ENCODE measurements at places on chromosomes 7 and 10.

- no peak for DNase-seq
These were observed 1.6 kb downstream of the PRKG1 start for GRCh38 chr10:51075873-51076229.

GRCh38 chr10:43229208-43230061, 37.4 kb downstream of the RASGEF1A start:
- no peak for DNase-seq

DNA sequence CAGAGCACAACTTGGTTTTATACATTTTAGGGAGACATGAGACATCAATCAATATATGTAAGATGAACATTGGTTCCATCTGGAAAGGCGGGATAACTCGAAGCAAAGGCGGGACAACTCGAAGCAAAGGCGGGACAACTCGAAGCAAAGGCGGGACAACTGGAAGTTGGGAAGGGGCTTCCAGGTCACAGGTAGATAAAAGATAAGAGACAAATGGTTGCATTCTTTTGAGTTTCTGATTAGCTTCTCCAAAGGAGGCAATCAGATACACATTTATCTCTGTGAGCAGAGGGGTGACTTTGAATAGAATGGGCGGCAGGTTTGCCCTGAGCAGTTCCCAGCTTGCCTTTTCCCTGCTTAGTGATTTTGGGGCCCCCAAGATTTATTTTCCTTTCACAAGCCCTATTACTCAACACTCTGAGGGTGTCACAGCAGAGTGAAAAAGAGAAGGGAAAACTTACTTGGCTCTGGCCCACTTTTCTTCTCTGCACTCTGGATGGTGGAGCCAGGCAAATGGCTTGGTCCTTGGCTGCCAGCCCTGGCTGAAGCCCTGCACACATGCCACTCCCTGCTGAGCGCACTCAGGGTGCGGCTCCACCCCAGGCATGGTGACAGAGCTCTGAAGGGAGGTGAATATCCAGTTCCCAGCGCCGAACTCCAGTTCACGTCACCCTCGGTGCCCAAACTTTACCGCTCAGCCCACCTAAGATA, 46.7 kb downstream of the PARD3 start:
- no peak for DNase-seq

- no peak for DNase-seq
These were observed 172.9 kb downstream of the MBL2 start for GRCh38 chr10:52599551-52600200.

- no peak for DNase-seq
These were observed 711.2 kb upstream of the NRP1 start for GRCh38 chr10:34045571-34046190.

DNA sequence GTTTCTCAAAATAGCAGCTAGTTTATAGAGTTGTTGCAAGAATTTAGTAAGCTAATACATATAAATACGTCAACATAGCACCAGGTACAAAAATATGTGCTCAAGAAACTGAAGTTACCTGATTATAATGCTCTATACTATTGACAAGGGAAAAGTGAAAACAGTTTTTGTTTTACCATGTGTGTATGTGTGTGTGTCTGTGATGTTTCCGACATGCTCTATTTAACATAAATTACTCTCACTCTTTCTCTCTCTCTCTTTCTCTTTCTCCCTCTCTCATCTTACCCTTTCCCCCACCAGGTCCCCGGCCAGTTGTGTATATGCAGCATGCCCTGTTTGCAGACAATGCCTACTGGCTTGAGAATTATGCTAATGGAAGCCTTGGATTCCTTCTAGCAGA, 4.3 kb downstream of the LIPN start:
- no peak for DNase-seq

DNA sequence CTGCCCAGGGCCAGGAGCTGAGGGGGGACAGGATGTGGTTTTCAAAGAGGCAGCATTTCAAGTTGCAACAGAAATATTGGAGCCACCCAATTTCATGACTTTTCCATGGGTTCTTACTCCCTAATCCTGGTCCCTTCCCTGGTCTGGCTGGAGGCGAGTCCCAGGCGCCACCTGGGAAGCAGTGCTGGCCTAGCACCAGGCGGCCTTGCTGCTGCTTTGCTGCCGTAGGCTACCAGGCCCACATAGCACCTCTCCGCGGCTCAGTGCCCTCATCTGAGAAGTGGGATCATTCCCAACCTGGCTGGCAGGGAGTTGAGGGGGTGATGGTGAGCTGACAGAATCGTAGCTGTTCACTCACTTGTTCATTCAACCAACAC, 33.7 kb downstream of the ZMIZ1 start:
- DNase-seq, result no peak

DNA sequence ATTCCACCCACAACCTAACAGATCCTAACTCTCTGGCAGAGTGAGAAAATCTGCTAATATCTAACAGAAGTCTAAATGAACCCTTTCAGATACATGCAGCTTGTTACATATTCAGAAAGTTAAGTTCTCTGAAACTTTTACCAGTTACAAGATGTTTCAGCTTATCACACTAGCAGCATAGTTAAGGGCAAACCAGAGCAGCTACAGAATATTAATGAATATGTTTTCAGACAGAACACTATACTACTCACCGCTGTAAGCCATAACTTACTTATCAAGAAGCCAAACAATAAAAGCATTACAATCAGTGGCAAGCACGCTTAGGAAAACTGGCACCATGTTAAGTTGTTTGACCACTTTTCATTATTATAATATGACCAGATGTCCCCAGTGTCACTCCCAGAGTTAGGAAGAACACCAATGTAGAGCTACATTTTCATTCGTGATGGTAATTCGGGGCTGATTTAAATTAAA, 2.7 kb downstream of the ITGB1 start:
- DNase-seq, result no peak

DNA sequence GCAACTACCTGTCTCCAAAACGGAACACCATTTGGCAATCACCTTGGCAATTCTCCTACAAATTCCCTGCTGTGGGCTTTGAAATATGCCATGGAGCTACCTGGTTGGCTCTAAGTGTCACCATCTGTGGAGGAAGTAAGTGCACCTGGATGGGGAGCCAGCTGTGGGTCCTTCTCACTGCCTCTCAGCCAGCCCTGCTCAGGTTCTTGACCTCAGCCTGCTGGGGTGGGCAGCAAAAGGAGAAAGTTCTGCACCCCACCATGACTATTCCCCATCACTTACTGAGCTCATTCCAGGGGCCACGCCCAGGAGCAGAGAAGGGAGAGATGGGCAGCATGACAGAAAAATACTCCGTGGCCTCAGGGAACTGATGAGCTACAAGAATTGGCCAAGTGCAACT, 158.7 kb downstream of the TNS3 start:
- no peak for DNase-seq

DNA sequence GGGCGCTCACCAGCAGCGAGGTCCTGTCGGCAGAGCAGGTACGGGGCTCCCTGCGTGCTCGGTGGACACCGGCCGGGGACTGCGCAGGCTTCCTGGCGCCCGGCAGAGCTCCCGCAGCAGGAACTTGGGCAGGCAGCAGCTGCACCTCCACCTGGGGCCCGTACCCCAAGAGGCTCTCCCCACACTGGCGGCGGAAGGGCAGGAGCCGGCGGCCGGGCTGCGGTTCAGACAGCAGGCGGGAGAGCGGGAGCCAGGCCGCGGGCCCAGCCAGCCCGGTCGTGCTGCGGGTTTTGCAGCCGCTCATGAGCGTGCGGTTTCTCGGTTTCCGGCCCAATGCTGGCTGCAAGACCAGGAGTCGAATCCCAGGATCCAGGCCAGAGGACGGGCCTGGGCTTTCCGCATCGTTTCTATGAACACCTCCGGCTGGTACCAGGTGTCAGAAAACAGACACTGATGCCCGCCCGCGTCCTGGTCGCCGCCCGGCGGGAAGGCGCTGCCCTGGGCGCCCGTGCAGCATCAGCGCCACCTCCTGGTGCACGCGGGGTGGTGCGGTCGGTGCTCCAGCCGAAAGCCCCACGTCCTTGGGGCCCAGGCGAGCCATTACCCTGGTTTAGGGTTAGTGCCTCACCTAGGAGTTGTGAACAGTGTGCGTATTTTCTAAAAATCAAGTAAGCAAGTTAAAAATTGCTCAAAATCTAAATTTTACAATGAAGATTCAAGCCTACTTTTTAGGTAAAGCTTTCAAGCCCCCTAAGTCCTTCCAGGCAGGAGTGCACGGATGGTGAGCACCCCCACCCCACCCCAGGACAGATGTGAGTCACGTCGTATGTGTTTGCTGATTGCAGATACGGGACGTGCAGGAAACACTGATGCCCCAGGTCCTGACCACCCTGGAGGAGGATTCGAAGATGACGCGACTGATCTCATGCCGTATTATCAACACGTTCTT, 47.4 kb upstream of the PRKAR1B start:
- DNase-seq, result no peak

DNA sequence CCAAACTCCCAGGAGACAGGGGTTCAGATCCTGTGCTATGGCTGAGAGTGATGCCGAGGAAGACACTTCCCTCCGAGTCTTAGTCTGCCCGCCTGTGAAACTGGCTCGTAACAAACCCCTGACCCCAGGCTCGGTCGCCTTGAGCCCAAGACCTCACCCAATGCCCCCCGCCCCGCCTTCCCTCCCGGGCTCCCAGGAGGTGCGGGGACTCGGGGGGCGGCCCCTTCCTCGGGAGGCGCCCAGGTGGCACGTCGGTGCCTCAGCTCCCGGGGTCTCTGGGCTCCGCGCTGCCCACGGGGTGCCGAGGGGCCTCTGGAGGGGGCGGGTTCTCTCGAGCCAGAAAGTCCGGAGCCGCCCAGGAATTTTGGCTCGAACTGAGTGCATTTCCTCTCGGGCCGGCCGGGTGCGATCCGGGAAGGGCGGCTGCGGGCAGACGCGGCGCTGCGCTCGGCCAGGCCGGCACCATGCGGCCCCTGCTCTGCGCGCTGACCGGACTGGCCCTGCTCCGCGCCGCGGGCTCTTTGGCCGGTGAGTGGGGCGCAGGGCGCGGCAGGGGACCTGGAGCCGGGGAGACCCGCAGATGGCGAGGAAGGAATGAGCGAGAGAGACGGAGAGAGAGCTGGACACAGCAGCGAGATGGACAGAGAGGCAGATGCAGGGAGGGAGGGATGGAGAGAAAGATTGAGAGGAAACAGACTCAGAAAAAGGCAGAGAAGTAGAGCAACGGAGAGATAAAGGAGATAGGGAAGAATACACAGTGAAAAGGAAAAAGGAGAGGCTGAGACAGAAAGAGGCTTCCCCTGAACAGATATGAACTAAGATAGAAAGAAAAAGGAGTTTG, at the start of gene PLAC9:
TSS of gene PLAC9 (plus strand) at position 432 of the 841 bp plus-strand sequence. CDS start at position 465, 33 bp downstream.
- no peak for DNase-seq

DNA sequence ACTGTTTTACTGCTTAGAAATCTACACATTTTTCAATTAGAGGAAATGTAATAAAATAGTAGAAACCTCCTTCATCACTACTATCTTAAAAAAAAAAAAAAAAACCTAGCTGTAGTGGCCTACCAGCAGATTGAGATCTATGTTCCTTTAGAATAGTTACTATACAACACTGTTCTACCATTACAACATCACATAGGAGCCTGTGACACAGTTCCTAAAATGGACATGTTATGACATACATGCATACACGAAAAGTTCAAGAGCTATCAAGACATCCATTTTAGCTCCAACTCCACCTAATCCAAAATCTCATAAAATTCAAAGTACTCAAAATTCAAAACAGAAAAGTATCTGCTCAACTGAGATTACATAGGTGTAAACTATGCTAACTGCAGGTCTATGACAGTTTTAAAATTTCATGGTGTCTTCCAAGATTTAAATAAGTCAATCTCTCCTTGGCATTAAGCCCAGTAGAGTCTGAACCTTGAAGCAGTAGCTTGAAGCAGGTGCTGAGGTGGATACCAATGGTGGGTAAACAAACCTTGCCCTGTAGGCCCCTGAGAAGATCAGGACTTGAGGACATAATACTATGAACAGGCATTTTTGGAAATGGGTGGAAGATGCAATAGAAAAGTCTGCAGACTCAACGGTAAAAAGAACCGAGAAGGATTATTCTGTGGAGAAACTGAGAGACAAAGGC, 17.0 kb downstream of the CACUL1 start:
- no peak for DNase-seq

DNA sequence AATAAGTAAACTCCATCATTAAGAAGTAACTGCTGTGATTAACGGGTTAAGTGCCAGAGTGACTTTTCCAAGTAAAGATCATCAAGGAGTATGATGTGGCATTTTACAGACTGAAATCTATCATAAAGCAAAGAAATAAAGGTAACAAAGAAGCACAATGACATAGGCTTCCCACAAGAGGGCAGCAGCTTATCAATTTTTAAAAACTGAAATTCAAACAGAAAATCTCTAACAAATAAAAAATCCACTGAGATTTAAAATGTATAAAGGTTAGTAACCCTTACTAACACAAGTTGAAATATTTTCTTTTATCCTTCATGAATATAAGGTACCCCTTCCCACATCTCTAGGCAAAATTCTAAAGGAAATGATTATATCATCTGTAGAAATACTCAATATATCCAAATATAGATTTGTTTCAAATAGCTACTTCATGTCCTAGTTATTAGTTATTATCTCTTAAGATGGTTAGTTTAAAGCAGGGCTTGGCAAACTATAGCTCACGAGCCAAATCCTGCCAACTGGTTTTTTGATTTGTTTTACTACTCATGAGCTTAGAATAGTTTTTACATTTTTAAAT, 29.2 kb downstream of the FAM3C start:
- no peak for DNase-seq

GRCh38 chr10:122702275-122702674, 2.6 kb upstream of the C10orf120 start:
- no peak for DNase-seq

- DNase-seq, result no peak
These were observed 8.7 kb downstream of the ELFN1 start for GRCh38 chr7:1678571-1679325.

DNA sequence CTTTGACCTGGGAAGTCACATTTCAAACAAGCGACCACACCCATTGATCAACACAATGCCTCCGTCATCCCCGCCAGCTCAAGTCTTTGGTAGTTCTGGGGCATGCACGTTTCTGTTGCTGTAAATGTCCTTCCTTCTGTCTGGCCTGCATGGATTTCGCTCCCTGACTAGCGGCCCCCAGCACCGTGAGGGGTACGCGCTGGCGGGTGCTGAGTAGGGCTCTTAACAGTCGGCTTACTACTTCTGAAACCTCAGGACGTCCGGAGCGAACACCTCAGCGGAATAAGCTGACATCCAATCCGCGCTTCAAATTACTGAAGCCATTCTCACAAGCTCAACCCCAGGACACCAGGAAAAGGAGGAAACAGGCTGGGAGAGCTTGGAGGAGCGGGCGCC, 505 bp downstream of the NUDCD3 start:
- peak; percentile 9 for DNase-seq

DNA sequence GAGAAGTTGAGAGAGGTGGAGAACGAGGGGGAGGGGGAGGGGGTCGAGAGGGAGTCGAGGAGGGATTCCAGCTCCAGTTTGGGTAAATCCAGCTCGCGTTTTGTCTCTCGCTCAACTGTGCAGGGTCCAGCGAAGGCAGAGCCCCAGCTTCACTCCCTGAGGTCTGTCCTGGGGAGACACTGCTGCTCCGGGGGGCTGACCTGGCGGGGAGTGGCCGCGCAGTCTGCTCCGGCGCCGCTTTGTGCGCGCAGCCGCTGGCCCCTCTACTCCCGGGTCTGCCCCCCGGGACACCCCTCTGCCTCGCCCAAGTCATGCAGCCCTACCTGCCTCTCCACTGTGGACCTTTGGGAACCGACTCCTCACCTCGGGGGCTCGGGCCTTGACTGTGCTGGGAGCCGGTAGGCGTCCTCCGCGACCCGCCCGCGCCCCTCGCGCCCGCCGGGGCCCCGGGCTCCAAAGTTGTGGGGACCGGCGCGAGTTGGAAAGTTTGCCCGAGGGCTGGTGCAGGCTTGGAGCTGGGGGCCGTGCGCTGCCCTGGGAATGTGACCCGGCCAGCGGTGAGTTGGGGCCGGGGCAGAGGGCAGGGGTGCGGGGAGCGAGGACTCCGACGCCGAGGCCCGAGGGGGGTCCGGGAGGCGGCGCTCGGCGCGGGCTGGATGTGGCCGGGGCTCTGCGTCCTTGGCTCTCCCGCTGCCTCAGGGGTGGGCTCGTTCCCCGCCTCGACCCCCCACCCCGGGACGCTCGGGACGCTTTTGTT, at the start of gene TET1:
TSS of gene TET1 (plus strand) at position 152 of the 757 bp plus-strand sequence. CDS start 12,002 bp downstream, outside the sequence.
- peak; percentile 24 for DNase-seq

Measured in CMK (cell line).